ENCODE measurements at places on chromosomes 3 and 15. TPM values are rescaled to one million over a fixed set of nuclear protein-coding genes. Genes with fewer than 3 reads are reported as not detected.
A peak's percentile ranks its signal among the peaks of the same experiment; 100 is the strongest.

DNA sequence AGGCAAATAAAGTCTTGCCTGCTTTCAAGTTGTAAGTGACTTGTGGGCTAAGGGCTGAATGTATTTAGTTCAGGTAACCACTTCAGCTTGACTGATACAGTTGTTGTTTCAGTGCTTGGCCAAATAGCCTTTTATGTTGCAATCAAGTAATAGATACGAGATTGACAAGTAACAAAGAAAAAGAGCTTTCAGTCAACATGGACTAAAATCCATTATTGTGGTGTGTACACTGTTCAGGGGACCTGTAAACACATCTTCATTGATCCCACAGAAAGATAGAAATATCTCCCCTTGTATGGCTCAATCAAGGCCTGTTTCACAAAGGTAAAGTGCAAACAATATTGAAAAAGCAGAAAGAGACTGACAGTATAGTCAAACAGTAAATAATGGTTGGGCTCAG, 224.8 kb upstream of the TMCO5A start:
- no peaks in the 10 kb centered on the region for H3K4me1 ChIP-seq
- no peak overlapping the region for H3K4me3 ChIP-seq
- no peak for DNase-seq
- H3K36me3 ChIP-seq = no peaks in the 10 kb centered on the region

DNA sequence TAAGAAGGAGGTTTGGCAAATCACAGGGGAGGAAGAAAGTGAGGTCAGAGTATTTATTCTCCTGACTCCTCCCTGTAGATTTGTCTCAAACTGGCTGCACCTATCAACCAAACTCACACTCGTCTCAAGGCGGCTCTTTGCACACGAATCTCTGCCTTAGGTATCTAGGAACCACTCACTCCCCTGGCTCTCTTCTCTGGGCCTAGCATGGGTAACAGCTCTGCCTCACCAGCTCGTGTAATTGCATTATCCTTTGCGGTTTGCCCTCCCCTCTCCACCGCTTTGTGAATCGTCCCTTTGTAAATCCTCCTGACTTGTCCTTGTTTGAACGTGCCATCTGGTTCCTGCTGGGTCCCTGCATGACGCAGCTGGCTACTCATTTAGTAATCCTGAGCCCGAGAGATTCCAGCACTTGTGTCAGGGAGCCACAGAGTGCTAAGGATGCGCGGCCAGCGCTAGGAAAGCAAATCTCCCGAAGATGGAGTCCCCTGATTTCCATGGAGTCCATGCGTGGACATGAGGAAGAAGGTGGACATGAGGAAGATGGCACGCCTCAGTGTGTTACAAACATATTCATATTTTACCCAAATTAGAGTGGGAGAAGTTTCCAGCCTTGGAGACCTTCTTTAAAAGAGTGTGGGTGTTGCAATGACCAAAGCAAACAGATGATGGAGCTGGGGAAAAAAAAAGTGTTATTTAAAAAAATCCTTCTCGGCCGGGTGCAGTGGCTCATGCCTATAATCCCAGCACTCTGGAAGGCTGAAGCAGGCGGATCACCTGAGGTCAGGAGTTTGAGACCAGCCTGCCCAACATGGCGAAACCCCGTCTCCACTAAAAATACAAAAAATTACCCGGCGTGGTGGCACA, 26.7 kb downstream of the NRROS start:
- H3K4me3 ChIP-seq = no peak overlapping the region
- H3K27ac ChIP-seq = no peak overlapping the region
- peaks cover 8% of the 10 kb centered on the region for H3K4me1 ChIP-seq
- no peaks in the 10 kb centered on the region for H3K27me3 ChIP-seq

GRCh38 chr3:146781606-146782005, 176.5 kb upstream of the PLSCR5 start:
- no peaks in the 10 kb centered on the region for H3K27me3 ChIP-seq
- no peak overlapping the region for H3K27ac ChIP-seq
- DNase-seq = no peak
- H3K36me3 ChIP-seq = no peaks in the 10 kb centered on the region

The CCNB2 gene
- 1.1 TPM for total RNA-seq

DNA sequence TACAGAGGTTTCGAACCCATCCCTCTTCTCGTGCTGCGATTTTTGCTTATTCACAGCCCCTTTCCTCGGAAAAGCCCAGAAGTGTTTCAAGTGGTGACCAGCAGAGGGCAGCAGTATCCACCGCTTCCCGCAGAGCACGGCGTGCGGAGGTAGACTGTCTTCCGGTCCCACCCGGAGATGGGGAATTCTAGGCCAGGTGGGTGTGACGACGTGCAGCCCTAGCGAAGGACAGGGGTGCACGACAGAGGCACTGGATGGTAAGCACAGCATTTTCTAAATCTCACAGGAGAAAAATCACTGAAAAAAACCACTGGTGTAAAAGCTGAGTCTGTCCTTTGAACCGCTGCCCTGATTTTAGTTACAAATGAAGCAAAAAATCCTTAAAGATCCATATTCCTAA, 7.4 kb upstream of the PSMD6 start:
- H3K27ac ChIP-seq = no peak overlapping the region
- peak overlapping the region; percentile 5 for H3K4me3 ChIP-seq
- no peaks in the 10 kb centered on the region for H3K36me3 ChIP-seq
- DNase-seq = peak; percentile 52
- peaks cover 7% of the 10 kb centered on the region for H3K4me1 ChIP-seq

The HRG gene
- not detected for total RNA-seq

The PAK2 gene
- total RNA-seq = 68.6 TPM

The PIERCE2 gene
- 0.53 TPM for total RNA-seq

The COPG1 gene
- total RNA-seq = 141 TPM

The CIB2 gene
- total RNA-seq = 0.99 TPM

DNA sequence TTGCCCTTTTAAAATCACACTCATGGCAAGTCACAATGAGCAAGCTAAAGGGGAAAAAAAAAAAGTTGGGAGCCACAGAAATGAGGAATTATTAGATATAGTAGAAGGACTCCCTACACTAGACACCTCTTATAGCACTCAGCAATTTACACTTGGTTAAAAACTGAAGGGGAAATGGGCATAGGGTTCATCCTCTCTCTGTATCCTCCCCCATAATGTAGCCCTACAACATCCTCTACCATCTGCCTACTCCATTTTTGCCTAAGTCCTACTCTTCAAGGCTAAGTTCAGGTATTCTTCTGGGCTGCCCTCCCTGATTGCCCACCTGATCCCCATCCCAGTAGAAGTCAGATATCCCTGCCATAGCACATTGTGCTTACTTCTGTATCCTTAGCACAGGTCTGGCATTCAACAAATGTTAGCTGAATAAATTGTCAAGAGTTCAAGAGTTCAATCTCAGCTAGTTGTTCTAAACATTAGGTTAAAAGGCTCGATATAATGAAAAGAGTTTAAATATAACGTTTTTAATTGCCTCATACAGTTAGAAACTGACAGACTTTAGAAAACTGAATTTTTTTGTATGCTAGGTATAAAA, 14.5 kb downstream of the SETD2 start:
- no peak overlapping the region for H3K4me3 ChIP-seq
- no peaks in the 10 kb centered on the region for H3K36me3 ChIP-seq
- no peak overlapping the region for H3K27ac ChIP-seq

The OIP5 gene
- 0.29 TPM for total RNA-seq

- H3K4me1 ChIP-seq = no peaks in the 10 kb centered on the region
- H3K27ac ChIP-seq = no peak overlapping the region
- H3K27me3 ChIP-seq = no peaks in the 10 kb centered on the region
- no peaks in the 10 kb centered on the region for H3K36me3 ChIP-seq
Measured at GRCh38 chr3:28018925-28019718, 222.3 kb upstream of the CMC1 start.

GRCh38 chr3:192747145-192747544, 19.8 kb upstream of the FGF12 start:
- DNase-seq = no peak
- no peaks in the 10 kb centered on the region for H3K36me3 ChIP-seq
- no peaks in the 10 kb centered on the region for H3K27me3 ChIP-seq
- H3K4me1 ChIP-seq = no peaks in the 10 kb centered on the region

GRCh38 chr3:161273589-161274218, 52.6 kb downstream of the NMD3 start:
- DNase-seq = peak; percentile 74
- no peak overlapping the region for H3K27ac ChIP-seq
- H3K27me3 ChIP-seq = no peaks in the 10 kb centered on the region
- peaks cover 7% of the 10 kb centered on the region for H3K4me1 ChIP-seq
- no peak overlapping the region for H3K4me3 ChIP-seq

DNA sequence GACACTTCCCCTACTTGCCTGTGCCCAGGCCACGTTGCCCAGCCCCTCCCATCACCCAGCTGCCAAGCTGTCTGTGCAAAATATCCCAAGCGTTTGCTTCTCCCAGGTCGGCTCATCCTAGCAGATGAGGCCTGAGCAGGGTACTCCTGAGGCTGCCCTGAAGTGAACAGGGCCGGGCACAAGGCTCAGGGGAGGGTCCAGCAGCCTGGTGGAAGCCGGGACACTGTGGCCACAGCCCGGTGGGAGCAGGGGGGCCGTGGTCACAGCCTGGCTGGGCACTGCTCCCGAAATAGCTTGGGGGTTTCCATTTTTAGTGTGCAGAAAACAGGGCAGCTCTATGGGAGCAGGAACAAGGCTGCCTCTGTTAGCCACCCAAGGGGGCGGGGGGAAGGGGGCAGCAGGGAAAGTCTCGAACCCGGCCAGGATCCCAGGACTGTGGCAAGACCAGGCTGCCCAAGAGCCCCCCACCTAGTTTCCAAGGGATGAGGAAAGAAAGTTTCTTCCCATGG, 3.4 kb downstream of the PLXNB1 start:
- no peak overlapping the region for H3K27ac ChIP-seq
- peaks cover 14% of the 10 kb centered on the region for H3K4me1 ChIP-seq
- no peaks in the 10 kb centered on the region for H3K27me3 ChIP-seq
- H3K4me3 ChIP-seq = no peak overlapping the region

The SNX22 gene
- total RNA-seq = 0.41 TPM

DNA sequence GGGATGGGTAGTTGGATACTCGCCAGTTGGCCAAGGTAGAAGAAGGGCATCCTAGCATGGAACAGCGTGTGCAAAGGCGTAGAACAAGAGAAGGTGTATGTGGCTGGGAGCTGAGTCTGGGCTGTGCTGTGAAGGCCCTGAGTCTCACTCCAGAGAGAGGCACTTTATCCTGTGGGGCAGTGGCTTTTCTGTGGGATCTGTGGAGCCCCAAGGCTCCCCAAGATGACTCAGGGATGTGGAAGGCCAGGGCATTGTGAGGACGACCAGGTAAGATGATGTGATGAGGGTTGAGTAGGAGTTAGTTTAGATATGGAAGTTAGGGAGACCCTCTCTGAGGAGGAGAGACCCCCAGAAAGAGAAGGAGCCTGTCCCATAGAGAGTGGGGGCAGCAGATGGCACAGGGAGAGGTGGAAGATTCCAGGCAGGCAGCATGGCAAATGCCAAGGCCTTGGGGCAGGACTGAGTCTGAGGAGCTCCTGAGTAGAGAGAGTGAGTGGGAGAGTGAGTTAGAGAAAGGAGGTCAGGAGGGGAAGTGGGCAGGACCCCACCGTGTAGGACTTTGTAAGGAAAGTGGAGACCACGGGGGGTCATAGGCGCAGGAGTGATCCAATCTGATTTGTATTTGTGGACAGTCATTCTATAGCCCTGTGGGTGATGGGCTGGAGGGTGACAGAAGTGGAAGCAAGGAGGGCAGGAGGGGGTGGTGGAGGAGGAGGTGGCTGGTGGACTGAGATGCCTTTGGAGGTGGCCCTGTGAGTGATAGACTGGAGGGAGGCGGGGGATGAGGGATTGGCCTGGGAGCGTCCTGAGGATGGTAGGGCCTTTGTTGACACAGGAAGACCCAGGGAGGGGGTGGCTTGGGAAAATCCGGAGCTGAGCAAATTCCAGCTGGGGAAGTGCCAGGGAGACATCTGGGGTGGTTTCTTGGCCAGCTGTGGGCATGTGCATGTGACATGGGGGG, 50.3 kb downstream of the FBLN2 start:
- no peaks in the 10 kb centered on the region for H3K36me3 ChIP-seq
- H3K4me3 ChIP-seq = no peak overlapping the region
- H3K27ac ChIP-seq = no peak overlapping the region
- no peaks in the 10 kb centered on the region for H3K4me1 ChIP-seq
- H3K27me3 ChIP-seq = no peaks in the 10 kb centered on the region
- no peak for DNase-seq

The IQCH gene
- 0.78 TPM for total RNA-seq

- no peaks in the 10 kb centered on the region for H3K36me3 ChIP-seq
- H3K27me3 ChIP-seq = no peaks in the 10 kb centered on the region
- no peak overlapping the region for H3K4me3 ChIP-seq
- no peak overlapping the region for H3K27ac ChIP-seq
- H3K4me1 ChIP-seq = no peaks in the 10 kb centered on the region
Measured at GRCh38 chr15:70203981-70204560, 106.4 kb upstream of the TLE3 start.

- H3K36me3 ChIP-seq = no peaks in the 10 kb centered on the region
- H3K27ac ChIP-seq = no peak overlapping the region
- no peaks in the 10 kb centered on the region for H3K4me1 ChIP-seq
- peaks cover 4% of the 10 kb centered on the region for H3K27me3 ChIP-seq
- H3K4me3 ChIP-seq = no peak overlapping the region
Measured at GRCh38 chr15:74243431-74243830, 7.3 kb downstream of the CCDC33 start.

DNA sequence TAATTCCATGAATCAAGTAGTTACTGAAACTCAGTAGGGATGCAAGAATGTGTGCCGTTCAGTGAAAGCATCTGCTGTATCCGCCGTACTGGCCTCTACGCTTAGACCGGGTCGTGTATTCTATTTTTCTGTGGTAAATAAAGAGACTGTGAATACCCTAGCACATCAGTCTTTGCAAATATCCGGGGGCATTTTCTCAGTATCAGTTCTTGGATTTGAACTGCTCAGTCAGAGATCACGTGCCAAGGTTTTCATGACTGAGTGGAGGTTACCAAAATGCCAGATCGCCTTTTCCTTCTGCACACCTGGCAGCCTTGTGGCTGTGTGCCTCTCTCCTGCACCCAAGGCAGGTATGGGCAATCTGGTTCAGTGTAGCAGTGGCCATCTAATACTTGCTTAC, 377.0 kb downstream of the OCA2 start:
- H3K27me3 ChIP-seq = no peaks in the 10 kb centered on the region
- no peak overlapping the region for H3K27ac ChIP-seq
- H3K4me1 ChIP-seq = no peaks in the 10 kb centered on the region
- no peak for DNase-seq
- no peak overlapping the region for H3K4me3 ChIP-seq
- no peaks in the 10 kb centered on the region for H3K36me3 ChIP-seq

GRCh38 chr3:124707656-124708062, 22.6 kb upstream of the UMPS start:
- H3K27me3 ChIP-seq = peaks cover 4% of the 10 kb centered on the region
- DNase-seq = no peak
- no peak overlapping the region for H3K27ac ChIP-seq

GRCh38 chr3:8529738-8530525, 28.3 kb downstream of the LMCD1 start:
- DNase-seq = no peak
- no peak overlapping the region for H3K4me3 ChIP-seq
- no peaks in the 10 kb centered on the region for H3K4me1 ChIP-seq
- no peak overlapping the region for H3K27ac ChIP-seq

The ATP13A4 gene
- 3.9 TPM for total RNA-seq

Measured in natural killer cell (primary cell).